ENCODE measurements at places on chromosomes 13 and 19.

DNA sequence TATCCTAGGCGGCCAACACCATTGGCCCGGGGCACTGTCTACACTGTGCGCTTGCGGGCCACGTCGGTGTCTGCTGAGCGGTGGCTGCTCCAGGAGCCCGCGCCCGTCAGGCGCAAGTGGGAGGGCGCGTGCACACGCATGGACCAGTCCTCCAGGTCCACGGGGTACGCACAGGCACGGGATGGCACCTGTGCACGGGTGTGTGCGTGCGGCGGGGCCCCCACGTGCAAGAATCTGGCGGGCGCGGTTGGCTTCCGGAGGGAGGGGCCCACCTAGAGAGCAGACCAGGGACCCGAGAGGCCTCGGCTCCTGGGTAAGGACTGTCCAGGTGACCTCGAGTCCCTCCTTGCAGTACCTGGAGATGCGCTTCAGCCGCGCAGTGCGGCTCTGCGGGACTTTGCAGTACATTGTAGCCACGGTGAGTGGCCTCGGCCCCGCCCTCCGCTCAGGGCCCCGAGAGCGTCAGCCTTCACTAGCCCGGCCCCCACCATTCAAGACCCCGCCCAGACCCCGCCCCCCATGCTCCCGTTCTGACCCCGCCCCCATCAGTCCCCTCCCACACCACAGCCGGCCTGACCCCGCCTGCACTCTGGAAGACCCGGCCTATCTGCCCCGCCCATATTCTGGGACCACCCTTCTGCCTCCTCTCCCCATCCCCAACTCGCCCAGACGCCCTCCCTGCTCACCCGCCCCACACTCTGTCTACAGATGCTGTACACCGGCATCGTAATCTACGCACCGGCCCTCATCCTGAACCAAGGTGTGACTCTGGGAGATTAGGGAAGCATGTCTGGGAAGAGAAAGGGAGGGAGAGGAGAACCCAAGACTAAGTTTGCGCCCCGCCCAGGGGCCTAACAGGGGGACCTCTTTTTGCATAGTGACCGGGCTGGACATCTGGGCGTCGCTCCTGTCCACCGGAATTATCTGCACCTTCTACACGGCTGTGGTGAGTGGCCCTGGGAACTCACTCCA lies 2.3 kb downstream of the SLC5A5 start:
- peak; percentile 71 for DNase-seq

DNA sequence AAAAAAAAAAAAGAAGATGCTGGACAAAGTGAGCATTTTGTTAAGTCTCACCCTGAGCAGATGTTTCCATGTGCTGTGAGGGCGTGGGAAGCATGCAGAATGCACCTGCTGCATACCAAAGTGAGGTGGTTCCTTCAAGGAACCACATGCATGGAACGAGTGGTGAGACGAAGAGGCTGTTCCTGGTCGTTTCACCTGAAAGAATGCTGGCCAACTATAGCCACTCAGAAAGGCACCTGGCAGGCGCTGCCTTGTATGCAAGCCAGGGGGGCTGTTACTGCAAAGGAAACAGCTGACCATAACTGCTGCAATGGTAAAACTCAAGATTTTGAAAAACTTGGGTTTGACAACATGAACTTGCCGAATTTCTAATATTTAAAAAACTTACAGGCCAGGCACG lies 14.7 kb downstream of the MIER2 start:
- no peak for DNase-seq

- DNase-seq: no peak
Observed at GRCh38 chr13:33870046-33870668, 52.2 kb downstream of the RFC3 start.

DNA sequence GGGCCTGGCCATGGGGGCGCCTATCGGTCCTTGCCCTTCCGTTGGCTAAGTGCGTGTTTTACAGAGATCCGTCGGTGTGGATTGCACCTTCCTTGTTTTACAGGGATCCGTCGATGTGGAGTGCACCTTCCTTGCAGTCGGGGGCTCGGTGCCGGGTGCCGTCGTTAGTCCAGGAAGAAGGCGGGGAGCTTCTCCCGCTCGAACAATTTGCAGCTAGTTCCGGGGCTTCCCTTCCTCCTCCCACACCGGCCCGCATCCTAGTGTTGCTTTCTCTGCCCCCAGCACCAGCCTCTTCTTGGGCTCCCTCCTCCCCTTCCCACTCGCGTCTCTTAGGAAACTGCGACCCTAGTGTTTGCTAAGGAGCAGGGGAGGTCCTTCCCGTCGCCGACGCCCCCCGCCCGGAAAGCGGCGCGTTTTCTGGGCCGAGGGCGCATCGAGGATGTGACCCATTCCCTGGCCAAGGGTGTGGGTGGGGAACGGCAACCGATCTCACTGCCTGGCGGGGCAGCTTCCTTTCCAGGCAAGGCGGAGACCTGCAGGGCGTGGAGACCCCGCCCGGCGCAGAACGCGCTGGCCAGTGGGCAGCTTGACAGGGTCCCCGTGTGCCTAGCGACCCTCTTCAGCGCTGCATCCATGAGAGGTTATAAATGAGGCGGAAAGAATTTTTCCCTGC lies 75.7 kb upstream of the ZNF91 start:
- no peak for DNase-seq

DNA sequence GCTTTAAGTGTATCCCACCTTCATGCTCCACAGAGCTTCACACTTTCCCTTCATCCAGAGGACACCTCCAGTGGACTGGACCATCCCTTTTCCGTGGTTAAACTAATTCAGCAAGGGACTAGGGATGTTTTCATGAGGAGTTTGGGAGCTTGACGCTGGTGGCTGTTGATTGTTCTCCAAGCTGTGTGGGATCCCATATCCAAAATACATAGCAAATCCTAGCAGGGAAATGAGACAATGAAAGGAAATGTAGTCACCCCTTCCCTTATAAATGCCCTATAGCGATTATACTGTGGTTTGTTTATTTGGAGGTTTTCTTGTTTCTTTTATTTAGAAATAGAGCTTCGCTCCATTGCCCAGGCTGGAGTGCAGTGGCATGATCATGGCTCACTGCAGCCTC lies 31.6 kb upstream of the DPRX start:
- no peak for DNase-seq

DNA sequence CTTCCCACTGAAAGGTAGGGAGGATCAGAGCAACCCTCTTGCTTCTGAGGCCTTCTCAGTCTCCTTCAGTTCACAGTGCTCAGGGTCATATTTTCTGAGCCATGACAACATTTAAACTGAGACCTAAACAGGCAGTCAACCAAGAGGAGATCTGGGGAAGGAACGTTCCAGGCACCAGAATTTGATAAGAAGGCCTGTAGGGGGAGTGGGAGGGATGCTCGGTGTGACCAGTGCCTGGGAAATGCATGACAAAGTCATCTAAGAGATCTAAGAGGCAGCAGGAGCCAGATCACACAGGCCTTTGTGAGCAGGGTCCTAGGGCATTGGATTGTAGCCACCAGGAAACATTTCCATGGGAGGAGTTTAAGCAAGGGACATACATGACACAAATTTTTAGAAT lies 71.6 kb downstream of the SHISA2 start:
- no peak for DNase-seq

- no peak for DNase-seq
Observed at GRCh38 chr19:1809678-1810077, 2.4 kb downstream of the ATP8B3 start.

- peak; percentile 84 for DNase-seq
Observed at GRCh38 chr19:39031368-39032062, 834 bp downstream of the FBXO27 start.
